ENCODE measurements at places on chromosomes 12 and 14.
A peak's percentile ranks its signal among the peaks of the same experiment; 100 is the strongest.

- no peak for DNase-seq
Measured at GRCh38 chr12:38162013-38162412, 154.6 kb upstream of the ALG10B start.

- no peak for DNase-seq
Measured at GRCh38 chr12:16605642-16606116, 283 bp downstream of the LMO3 start.

GRCh38 chr12:80038062-80038560 is 61.2 kb upstream of the OTOGL start:
- DNase-seq = no peak

DNA sequence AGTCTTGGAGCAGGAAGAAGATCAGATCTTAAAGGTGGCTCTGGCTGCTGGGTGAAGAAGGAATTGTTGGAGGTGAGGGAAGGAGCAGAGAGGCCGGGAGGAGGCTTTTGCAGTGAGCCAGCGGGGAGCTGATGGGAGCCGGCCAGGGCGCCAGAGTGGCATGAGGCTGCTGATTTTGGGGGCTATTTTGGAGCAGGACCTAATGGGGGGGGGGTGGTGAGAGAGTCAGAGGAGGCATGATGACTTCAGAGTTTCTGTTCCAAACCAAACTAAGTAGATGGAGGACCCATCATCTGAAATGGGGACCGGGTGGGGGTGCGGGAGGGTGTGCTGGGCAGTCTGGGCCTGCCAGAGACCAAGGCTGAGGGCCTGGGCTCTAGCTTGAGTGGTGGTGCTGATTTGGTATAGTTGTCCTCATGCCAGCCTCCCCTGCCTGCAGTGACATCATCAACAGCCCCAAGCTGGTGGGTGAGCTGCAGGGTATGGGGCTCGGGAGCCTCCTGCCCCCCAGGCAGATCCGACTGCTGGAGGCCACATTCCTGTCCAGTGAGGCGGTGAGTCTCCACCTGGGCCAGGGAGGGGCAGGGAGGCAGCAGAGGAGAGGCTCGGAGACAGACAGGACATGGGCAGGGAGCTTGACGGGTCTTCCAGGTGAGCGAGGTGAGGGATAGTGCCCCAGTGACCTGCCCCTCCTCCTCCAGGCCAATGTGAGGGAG is 6.2 kb downstream of the TNFAIP2 start:
- DNase-seq = no peak

GRCh38 chr12:106001837-106002218 is 136.9 kb downstream of the NUAK1 start:
- no peak for DNase-seq

- DNase-seq = no peak
Measured at GRCh38 chr12:75978677-75979076, 52.9 kb downstream of the PHLDA1 start.

DNA sequence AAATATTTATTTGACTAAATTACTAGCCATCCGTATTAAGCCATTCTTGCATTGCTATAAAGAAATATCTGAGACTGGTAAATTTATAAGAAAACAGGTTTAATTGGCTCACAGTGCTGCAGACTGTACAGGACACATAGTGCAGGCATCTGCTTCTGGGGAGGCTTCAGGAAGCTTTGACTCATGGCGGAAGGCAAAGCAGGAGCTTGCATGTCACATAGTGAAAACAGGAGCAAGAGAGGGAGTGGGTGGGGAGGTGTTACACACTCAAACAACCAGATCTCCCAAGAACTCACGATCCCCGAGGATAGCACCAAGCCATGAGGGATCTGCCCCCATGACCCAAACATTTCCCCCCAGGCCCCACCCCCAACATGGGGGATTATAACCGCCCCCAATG is 26.7 kb upstream of the RAB21 start:
- DNase-seq = no peak

DNA sequence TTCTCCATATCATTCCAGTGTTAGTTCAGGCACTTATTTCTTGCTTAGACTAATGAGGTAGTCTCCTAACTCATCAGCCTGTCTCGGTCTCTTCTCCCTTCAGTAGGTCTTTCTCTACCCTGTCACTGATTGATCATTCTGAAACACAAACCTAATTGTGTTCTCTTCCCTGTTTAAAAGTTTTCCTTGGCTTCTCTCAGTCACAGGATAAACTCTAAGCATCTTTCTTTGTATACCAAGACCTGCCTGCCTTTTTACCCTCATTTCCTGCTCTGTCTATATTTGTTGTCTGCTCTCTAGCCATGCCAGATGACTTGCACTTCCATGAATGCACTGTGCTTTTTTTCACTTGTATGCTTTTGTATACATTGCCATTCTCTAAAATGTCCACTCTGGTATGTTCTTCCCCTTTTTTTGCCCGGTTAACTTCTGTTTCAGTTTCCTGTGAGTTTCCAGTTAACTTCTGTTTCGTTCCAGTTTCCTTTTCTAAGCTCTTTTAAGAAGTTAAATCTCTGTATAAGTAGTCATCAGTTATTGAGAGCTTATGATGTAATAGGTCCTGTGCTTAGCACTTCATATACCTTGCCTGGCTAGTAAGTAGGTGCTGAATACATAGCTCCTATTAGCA is 12.8 kb downstream of the DIP2B start:
- peak; percentile 96 for DNase-seq

DNA sequence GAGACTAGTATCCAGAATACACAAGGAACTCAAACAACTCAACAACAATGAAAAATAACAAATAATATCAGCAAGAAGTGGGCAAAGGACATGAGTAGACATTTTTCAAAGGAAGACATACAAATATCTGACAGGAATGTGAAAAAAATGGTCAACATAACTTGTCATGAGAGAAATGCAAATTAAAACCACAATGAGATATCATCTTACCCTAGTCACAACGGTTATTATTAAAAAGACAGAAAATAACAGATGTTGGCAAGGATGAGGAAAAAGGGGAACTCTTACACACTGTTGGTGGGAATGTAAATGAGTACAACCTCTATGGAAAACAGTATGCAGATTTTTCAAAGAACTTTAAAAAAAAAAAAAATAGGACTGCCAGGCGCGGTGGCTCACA is 20.4 kb downstream of the VWF start:
- no peak for DNase-seq

GRCh38 chr12:73413051-73413450 is 1124.6 kb upstream of the ATXN7L3B start:
- no peak for DNase-seq

DNA sequence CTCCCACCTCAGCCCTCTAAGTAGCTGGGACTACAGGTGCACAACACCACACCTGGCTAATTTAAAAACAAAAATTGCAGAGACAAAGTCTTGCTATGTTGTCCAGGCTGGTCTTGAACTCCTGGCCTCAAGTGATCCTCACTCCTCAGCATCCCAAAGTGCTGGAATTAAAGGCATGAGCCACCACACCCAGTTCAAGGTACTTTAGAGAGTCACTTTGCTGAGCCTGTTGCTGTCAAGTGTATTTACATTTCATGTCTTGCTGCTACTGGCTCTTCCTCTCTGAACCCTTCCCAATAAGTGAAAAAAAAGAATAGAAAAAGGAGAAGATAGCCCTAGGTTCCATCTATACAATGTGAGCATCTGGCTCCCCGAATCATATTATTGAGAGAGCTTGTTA is 38.4 kb downstream of the SLCO1A2 start:
- no peak for DNase-seq

DNA sequence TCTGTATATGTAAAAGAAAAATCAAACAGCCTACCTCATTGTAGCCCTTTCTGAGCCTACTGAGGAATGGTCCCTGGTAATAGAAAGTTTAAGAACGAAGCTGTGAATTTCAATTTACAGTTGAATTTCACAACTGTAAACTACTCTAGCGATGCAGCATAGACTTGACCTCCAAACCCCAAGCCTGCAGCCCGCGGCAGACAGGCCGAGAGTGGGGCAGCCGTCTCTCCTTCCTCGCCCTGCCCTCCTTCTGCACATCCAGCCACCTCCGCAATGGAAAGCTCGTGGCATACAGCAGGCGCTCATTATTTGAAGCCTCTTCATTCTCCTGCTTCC is 15.3 kb downstream of the RNASE2 start:
- DNase-seq = no peak

GRCh38 chr12:75908961-75909605 is 122.5 kb downstream of the PHLDA1 start:
- DNase-seq = no peak

DNA sequence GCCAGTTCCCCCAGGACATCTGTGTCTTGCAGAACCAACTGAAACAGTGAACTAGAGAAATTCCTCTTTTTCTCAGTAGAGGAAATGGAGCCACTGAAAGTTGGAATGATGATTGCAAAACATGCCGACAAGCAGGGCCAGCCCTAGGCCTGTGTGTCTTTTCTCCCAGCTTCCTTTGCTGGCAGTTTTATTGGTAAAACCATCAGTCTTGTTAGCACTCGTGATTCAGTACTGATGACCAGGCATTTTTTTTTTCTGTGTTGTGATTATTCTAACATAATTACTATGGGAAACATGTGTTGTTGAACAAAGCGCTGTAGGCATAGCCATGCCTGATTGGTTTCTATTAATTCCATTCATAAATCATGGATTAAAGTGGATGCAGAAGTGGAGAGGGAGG is 620.7 kb downstream of the AACS start:
- no peak for DNase-seq

- no peak for DNase-seq
Measured at GRCh38 chr12:132407451-132407961, 78.1 kb upstream of the GALNT9 start.

DNA sequence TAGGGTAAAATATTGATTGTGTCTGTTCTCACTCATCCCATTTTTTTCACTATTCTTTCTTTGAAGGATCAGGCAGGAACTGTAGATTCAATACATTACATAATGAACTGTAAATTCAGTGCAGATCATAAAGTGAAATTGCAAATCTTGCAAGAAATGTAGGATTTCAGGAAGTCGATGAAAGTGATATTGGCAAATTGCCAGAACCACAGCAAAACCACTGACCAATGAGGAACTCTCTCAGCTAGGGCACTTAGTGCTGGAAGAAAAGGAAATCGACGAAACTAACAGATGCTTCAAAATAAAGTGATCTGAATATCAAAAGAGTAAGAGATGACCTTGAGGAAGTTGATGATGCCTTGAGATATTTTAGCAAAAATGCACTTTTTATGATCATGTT is 157.6 kb downstream of the AACS start:
- DNase-seq = peak; percentile 24

DNA sequence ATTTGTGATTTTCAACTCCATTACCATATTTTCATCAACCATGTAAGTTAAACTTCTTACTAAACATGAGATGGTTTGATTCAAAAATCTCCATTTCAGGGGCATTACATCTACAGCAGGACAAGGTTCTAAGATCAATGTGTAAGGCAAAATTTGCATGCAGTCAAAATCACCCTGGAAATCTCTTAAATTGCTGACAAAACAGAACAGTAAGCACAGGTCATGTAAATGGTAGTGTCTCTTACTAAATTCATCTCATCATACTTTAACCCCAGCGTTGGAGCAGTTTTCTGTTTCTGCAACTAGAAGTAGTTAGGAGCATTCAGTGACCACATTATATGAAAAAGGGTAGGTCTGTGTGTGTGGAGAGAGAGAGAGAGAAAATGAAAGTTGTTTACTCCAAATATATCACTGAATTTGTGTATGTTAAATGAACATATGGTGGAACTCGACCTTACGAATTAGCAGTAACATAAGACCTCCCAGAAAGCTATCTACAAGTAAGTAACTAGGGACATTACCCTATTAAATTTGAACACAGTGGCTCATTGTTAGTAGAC is 227.5 kb downstream of the SSPN start:
- no peak for DNase-seq

GRCh38 chr12:53492188-53492587 is 7.1 kb downstream of the MAP3K12 start:
- DNase-seq = no peak

DNA sequence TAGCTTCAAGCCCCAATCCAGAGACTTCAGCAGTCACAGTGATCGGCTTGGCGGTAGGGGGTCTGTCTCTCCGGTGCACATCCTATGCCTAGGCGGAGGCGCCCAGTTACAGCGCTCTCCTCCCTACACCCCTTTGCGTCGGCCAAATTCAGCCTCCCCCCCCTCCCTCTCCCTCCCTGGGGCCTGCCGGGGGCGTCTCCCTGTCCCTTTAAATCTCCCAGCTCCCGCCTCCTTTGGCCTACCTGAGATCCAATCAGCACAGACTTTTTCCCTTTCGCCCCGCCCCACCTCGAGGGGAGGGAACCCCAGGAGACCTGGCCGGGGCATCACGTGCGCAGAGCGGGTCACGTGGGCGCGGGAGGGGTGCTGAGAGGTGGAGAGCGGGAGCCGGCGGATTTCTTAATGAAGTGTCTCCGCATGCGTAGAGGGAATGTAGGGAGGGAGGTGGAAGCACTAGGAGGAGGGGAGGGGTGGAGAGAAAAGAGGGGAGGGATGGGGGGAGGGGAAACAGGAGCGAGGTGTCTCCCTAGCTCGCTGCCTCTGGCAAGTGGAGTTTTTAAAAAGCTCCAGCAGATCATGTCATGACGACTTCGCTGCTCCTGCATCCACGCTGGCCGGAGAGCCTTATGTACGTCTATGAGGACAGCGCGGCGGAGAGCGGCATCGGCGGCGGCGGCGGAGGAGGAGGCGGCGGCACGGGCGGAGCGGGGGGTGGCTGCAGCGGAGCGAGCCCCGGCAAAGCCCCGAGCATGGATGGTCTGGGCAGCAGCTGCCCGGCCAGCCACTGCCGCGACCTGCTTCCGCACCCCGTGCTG is at the start of gene HOXC13:
Gene HOXC13, plus strand, starts transcription at position 506 of the 815 bp plus-strand sequence. Its CDS starts 76 bp downstream, at position 582.
- no peak for DNase-seq

DNA sequence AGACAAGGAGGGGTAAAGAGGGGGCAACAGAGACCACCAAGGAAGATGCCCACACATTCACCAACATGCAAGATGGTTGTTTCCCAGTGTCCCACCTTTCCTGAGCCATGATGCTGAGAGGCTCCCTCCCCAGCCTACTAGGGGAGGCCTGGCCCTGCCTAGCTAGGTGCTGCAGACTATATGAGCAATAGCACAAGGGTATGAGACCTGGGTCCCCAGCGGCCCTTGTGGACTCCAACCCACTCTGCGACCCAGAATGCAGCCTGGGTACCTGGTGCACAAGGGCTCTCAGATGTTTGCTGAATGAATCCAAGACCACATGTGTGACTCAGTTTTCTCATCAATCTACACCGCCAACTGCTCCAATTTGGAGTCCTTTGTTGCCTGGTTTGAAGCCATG is 13.9 kb downstream of the TGFB3 start:
- no peak for DNase-seq

DNA sequence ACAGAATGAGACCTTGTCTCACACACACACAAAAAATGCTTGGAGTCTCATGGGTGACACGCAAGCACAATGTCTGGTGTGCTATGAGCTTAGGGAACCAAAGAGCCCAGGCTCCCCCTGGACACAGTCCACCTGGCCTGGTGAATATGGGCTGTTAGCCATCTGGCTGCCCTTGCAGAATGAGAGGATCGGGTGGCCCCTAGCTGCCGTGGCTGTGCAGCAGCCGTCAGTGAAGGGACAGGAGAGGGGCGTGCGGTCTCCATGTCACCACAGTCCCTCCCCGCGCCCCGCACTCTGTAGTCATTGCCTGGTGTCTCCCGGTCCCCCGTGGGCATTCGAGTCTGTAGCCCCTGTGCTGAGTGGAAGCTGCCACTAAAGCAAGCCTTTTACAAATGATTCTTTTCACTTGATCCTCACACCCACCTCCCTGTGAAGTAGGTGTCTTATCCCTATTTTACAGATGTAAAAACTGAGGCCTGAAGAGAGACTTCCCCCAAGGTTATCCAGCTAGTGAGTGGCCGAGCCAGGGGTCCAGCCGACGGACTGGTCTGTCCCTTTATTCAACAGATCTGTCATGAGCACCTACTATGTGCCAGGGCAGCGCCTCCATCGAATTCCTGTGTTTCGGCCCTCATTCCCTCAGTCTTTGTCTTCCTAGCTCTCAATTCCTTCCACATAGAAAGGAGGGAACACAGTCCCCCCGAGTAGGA is 18.8 kb downstream of the MVK start:
- no peak for DNase-seq
